ENCODE measurements at places on chromosomes 4 and X. TPM values are rescaled to one million over a fixed set of nuclear protein-coding genes. Genes with fewer than 3 reads are reported as not detected.

- H3K4me1 ChIP-seq, result no peaks in the 10 kb centered on the region
- H3K27me3 ChIP-seq, result no peaks in the 10 kb centered on the region
- H3K4me3 ChIP-seq, result no peak overlapping the region
- no peak overlapping the region for H3K27ac ChIP-seq
Measured at GRCh38 chrX:132406106-132406505, 82.7 kb downstream of the MBNL3 start.

GRCh38 chrX:87728459-87728858 is 210.9 kb downstream of the KLHL4 start:
- no peaks in the 10 kb centered on the region for H3K27me3 ChIP-seq
- no peaks in the 10 kb centered on the region for H3K36me3 ChIP-seq
- H3K27ac ChIP-seq, result no peak overlapping the region
- DNase-seq, result no peak
- H3K4me1 ChIP-seq, result no peaks in the 10 kb centered on the region
- H3K4me3 ChIP-seq, result no peak overlapping the region

DNA sequence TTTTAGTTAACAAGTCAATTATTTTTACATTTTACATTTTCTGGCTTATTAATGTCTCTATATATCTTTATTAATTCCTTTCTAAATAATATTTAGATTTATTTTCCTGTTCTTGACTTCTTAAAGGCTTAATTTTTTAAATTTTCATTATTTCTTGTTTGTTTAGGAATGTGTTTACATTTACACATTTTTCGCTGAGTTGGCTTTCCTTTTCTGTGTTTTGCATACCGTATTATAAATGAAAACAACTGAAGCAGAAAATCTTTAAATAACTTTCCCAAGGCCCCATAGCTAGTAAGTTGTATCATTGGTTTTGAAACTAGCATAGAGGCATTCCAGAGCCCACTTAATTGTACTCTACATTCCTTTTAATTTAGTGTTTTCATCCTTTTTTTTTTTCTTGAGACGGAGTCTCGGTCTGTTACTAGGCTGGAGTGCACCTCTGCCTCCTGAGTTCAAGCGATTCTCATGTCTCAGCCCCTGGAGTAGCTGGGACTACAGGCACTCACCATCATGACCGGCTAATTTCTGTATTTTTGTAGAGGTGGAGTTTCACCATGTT is 261.6 kb downstream of the IQCM start:
- peak; percentile 1 for DNase-seq
- H3K27me3 ChIP-seq, result no peaks in the 10 kb centered on the region
- no peak overlapping the region for H3K27ac ChIP-seq
- no peak overlapping the region for H3K4me3 ChIP-seq

GRCh38 chrX:5802391-5802790 is 426.3 kb downstream of the NLGN4X start:
- no peaks in the 10 kb centered on the region for H3K27me3 ChIP-seq
- DNase-seq, result no peak
- no peak overlapping the region for H3K27ac ChIP-seq
- no peaks in the 10 kb centered on the region for H3K36me3 ChIP-seq
- no peak overlapping the region for H3K4me3 ChIP-seq

The CACNA1F gene
- not detected for total RNA-seq

All from thyroid gland (tissue), 4 donors.